ENCODE measurements at places on chromosomes 2 and 18.

DNA sequence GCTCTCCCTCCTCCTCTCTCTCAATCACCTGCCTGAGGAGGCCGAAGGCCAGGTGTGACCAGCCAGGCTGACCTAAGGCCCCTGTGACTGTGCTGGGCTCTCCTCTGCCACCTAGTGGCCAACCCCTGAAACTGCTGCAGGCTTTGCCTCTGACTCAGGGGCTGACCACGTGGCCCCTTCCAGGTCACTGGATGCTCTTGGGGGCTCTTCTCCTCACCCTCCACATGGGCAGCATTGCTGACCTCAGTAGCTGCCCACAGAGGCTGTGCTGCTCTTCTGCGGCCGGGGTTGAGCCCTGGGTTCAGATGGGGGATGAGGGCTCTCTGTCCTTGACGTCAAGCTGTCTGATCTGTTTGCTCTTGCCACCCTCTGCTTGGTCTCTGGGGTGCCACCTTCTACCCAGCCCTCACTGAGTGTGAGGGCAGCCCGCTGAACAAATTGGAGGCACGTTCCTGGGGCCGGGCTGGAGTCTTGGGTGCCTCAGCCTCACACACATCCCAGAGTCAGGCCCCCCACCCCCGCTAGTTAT, 122.7 kb downstream of the TWIST2 start:
- peak; percentile 42 for DNase-seq

DNA sequence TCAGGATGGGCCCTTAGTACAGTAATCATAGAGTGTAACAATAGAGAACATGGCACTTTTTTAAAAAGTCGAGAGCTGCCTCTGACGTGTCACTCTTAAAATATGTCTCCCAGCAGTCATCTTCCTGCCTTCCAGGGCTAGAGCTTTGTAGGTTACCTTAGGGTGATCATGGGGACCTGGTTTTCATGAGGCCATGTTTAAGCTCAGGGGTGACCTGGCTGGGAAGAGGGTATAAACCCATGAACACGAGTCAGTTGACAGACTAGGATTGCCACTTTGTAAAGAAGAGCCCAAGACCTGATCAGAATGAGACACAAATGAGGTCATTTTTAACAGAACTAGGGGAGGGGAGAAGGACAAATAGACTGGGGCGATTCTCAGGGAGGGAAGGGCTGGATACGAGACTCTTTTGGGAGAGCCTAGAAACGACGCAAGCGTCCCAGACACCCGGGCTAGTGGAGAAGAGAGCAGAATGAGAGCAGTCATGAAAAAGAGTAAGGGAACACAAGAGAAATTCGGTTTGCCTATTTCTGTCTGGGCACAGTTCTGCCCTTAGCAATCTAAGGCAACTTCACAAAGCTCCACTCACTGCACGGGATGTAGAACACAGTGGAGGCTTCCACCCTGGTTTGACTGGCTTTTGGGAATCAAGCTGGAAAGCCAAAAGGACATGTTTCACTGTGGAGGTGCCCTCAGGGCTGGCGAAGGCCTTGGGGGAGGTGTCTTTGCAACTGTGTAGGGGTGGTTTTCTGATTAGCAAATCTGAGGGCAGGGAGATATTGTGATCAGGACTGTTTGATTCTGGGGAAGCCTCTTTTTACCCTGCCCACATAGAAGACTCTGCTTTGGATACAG, 1.8 kb upstream of the RAB31 start:
- DNase-seq = no peak

DNA sequence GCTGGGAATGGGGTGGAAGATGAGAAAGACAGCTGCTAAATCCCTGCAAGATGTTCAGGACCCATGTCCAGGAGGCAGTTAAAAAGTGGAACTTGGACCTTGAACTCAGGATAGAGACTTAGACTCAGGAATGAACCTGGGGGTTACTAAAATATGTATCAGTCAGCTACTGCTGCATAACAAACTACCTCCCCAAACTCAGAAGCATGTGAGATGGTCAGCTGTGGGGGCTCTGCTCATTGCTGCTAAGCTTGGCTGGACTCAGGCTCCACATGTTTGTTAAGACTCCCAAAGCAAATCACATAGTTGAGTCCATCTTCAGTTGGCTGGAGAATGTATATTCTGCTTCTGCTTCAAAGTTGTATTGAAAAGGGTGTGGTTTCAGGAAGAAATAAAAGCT, 61.4 kb upstream of the COPS8 start:
- no peak for DNase-seq

GRCh38 chr2:241858206-241859016, at the start of gene PDCD1:
Gene PDCD1, minus strand, starts transcription at chr2:241858894. Its CDS starts 56 bp downstream, at chr2:241858838.
- DNase-seq = peak; percentile 50

DNA sequence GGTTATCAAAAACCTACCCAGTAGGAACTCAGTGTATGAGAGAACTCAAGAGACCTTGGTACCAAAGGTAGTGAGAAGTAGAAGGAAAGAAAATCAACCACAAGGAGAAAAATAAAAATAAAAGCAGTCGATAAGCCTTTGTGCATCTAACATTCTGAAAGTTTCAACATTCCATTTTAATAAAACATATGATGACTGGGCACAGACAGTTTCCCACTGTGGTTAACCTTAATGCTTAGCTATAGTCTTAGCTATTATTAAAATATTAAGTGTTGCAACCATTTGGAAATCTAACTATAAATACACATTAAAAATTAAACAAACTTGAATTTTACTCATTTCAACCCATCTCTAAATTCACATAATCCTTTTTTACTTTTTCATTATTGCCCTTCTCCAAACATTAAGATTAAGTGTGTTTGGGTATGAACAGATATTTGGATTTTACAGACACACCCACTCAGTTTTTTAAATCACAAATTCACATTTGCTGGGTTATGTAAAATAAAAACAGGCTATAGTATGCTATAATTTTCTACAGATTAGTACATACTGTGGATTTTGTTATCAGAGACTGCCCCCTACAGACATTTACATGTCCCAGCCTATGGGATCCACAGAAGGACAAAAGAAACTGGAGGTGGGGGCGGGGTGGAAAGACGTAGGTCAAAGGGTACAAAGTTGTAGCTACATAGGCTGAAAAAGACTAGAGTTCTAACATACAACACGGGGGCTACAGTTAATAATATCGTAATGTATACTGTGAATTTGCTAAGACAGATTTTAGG, 32.8 kb downstream of the SRBD1 start:
- DNase-seq = peak; percentile 7

DNA sequence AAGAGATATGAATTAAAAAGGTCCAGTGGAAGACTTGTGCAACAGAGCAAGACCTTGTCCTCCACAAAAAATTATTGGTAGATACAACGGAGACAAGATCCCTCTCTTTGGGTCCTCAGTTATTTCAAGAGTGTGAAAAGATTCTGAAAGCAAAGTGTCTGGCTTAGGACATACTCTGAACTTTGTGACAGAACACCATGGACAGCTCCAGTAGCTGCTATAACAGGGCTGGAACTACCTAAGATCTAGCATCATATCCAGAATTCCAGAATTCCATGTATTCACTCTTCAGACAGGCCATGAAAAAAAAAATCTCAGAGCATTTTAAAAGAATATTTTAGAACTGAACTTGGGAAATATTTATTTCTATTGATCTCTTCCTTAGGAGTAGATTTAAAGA, 74.8 kb upstream of the ZBTB14 start:
- DNase-seq = no peak

GRCh38 chr2:119279666-119280065, 56.0 kb downstream of the STEAP3 start:
- DNase-seq = no peak

DNA sequence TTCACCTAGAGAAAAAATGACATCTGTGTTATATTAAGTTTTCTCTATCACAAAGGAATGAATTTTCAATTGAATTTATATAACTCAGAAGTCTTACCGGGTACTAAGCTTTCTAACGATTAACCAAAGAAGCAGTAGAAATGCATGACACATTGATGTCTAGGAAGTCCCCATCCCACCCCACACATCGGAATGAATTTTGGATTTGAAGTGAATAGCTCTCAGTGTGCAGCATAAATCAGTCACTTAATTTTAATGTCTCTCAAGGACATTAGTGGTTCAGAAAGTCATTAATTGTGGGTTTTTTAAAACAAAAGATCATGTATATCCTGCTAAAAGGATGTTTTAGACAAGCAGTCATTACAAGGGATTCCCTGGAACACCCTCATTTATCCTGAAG, 141.4 kb upstream of the PIEZO2 start:
- no peak for DNase-seq

DNA sequence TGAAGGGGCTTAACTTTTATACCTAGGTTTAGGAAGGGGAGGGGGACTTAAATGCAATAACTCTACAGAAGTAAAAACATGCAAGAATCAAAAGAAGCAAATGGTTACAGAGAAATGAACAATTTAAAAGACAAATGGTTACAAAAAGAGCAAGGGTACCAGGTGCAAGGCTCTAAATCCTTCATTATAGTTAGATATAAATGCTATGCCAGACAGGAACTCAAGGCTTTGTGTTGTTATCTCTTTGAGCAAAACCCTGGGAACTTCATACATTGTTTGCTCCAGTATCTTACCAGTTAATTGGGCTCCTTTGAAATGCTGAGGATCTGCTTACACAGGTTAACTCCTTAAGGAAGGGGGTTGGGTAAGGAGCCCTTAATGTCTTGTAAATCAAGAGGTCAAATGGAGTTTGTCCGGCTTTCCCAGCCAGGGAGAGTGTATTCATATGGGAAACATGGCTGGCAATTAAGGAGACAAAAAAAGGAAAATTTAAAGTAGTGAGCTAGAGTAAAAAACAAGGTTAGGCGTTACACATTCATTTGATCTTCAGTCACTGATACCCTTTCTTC, 347.5 kb downstream of the CELF4 start:
- DNase-seq = no peak

- no peak for DNase-seq
These were observed 27.2 kb upstream of the DOCK10 start for GRCh38 chr2:225069477-225069876.

DNA sequence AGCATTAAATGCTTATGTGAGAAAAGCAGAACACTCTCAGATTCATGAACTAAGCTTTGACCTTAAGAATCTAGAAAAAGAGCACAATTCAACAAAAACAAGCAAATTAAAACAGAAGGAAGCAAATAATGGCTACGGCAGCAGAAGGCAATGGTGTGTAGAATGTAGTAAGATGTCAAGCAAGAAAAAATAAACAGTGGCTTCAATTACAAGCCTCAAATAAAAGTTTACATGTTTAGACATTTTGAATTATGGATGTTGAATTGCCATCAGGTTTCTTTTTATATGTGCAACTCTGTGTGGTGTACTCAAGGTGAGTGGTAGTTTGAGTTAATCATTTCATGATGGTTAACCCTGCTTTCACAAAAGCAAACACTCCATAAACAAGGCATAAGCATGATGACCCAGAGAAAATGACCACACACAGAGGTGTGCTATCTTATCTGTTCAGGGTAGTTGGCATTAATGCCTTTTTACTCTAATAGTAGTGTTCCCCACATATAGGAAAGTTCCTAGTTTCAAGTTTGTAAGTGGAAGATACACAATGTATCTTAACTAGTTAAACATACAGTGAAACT, 207.1 kb downstream of the FIGN start:
- DNase-seq = no peak

DNA sequence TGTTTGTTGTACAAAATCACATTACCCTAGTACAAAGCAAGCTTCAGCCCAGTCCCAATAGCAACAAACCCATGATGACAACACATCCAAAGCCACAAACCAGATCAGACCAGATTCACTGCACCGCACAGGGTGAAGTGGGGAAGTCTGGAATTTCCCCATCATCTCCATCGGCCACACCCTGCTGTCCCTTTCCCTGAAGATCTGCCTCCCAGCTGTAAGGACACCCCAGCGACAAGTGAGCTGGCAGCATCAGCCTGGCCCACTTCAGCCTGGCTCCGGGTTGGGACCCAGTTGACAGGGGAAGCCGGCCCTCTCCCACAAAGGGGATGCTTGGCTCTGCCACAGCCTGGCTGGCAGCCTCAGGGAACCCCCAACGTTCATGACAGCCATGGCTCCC, 207.6 kb downstream of the MGAT5 start:
- DNase-seq = no peak

GRCh38 chr2:166614503-166614902, 120.5 kb upstream of the SCN7A start:
- DNase-seq = no peak

DNA sequence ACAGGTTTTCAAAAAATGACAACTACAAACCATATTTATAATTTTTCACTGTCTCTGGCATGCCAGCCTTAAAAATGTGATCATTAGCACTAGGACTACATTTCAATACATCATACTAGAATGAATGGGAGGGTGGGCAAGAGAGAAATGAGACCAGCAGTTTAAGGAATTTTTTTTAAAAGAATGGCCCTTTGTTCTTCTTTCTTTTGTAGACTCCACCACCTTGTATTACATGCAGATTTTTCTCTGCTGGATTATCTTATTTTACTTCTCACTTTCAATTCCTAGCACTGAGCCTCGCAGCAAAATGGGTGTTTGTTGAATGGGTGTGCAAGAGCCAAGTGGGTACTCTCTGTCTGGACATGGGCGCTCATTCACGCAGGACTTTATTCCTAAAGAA, 39.9 kb downstream of the FRZB start:
- no peak for DNase-seq

DNA sequence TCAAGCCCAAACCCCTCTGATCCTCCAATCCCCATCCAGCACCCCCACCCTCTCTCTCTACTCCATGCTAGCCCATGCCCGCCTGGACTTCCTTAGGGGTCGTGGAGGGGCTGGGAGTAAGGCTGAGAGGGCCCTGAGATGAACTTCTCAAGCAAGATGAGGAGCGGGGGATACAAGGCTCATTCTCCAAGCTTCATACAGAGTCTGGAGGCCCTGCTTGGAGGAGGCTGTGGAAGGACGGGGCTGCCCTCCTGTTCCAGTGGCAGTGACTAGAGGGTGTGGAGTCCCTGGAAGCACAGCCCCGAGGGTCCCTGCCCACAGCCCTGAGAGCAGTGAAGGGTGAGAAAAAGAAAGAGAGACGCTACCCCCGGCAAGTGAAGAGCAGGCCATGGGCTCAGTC, 45.6 kb downstream of the EMX1 start:
- no peak for DNase-seq

DNA sequence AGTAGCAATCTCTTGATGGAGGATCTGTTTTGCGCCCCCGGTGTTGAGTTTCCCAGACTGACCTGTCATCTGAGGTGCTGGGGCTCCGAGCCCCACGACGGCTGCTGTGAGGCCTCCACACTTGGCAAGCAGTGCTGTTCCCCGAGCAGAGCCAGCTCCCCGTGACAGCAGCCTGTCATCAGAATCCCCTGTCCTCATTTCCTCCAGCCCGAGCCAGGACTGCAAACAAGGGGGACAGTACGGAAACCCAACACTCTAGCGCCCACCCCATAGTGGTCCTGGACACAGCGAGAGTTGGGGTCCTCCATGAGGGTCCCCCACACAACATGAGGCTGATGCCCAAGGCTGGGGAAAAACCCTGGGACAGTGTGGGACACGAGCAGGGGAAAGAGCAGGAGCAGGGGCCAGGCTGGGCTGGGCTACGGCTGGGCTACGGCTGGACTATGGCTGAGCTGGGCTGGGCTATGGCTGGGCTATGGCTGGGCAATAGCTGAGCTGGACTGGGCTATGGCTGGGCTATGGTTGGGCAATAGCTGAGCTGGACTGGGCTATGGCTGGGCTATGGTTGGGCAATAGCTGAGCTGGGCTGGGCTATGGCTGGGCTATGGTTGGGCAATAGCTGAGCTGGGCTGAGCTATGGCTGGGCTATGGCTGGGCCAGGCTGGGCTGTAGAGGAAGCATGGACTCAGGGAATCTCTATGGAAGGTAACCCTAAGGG, 1.5 kb upstream of the KLHL30 start:
- DNase-seq = no peak

All from CD4-positive, alpha-beta T cell treated with Interferon alpha-2 for 1 hour (primary cell).